ENCODE measurements at places on chromosomes 12 and 14.
A peak's percentile ranks its signal among the peaks of the same experiment; 100 is the strongest.

DNA sequence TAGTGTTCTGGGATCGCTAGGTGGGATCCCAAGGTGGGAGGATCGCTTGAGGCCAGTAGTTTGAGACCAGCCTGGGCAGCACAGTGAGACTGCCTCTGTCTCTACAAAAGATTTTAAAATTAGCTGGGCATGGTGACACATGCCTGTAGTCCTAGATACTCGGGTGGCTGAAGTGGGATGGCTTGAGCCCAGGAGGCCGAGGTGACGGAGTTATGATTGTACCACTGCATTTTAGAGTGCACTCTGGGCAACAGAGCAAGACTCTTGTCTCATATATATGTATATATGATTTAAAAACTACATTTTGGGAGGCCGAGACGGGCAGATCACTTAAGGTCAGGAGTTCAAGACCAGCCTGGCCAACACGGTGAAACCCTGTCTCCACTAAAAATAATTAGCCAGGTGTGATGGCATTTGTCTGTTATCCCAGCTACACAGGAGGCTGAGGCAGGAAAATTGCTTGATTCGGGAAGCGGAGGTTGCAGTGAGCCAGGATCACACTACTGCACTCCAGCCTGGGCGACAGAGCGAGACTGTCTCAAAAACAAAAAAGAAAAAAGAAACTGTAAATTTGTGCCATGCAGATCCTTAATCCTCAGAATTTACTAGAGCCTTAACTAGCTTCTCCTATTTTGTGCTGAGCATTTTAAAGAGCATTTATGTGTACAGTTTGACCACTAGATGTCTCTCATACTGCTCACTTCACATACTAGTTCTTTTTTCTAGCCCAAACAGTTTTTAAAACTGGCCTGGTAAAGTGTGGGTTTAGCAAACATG, 114.8 kb downstream of the MON2 start:
- DNase-seq = peak; percentile 78

- DNase-seq = no peak
Measured at GRCh38 chr12:34108405-34108803, 86.1 kb downstream of the ALG10 start.

DNA sequence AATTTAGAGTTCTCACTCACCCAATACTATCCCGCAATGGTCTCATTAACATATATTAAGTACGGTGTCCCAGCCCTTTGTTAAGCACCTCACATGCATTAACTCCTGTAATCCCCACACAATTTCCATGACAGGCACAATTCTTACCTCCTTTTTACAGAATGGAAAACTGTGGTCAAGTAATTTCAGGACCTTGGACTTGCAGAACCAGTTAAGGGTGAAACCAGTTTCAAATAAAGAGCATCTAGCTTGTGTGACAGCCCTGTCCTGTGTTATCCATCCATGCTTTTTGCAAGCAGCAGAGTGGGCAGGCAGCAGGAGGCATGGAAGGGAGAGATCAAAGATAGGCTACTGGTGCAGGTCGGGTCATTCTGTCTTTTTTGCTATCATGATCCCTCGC, 470.8 kb downstream of the NELL2 start:
- no peak for DNase-seq

- no peak for DNase-seq
Measured at GRCh38 chr12:80936642-80937390, 918 bp downstream of the LIN7A start.

GRCh38 chr14:64838656-64839055, 41.1 kb downstream of the SPTB start:
- DNase-seq = no peak

GRCh38 chr12:110547090-110547489, 36.0 kb downstream of the PPTC7 start:
- no peak for DNase-seq

DNA sequence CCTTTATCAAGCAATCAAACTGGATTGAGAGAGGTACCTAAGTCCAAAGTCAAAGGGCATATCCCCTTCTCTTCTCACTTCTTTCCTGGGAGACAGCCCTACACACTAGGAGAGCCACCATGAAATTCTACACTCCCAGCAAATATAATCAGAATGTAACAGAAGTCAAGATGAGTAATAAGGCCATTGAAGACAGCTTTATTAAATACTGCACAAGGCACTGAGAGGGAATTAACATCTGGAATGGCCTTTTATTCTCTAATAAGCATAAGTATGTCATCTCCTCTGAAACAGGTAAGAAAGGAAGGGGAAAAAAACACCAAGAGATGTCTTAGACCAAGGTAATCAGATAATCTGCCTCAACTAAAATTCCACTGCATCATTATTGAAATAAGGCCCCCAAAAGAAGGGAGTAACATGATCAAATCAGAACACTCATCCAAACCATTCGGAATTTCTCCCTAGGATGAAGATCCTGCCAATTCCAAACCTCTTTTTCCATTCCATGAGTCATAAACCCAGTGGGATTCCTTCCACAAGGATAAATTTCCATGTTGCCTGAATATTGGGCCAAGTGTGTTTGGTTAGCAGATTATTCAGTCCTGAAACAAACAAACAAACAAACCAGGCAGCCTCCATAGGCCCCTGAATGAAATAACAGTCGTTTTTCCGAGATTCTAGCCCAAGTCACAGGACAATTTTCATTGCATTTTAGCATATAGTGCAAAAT, 19.9 kb downstream of the SLC35F4 start:
- DNase-seq = no peak

GRCh38 chr12:54987611-54988231, 3.2 kb upstream of the TESPA1 start:
- peak; percentile 17 for DNase-seq

GRCh38 chr12:132279184-132279889, 50.1 kb downstream of the GALNT9 start:
- peak; percentile 5 for DNase-seq

- peak; percentile 5 for DNase-seq
Measured at GRCh38 chr12:82414044-82414443, 55.7 kb downstream of the METTL25 start.
